Nephron progenitor cell (in vitro differentiated cells): ENCODE measurements at places on chromosomes 6 and 20.

DNA sequence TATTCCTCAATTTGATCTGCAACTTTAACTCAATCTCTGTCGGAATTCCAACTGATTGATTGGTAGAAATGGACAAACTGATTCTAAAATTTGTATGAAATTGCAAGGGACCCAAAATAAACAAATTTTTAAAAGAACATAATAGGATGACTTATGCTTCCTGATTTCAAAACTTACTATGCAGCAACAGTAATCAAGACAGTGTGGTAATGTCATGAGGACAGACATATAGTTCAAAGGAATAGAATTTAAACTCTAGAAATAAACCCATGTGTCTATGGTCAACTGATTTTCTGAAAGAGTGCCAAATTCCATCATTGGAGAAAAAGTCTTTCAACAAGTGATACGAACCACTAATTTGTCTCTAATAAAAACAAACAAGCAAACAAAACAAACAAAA lies 1320.1 kb upstream of the GJE1 start:
- DNase-seq = no peak

- DNase-seq = no peak
These were observed 1.2 kb downstream of the PTPRA start for GRCh38 chr20:2874456-2874855.

DNA sequence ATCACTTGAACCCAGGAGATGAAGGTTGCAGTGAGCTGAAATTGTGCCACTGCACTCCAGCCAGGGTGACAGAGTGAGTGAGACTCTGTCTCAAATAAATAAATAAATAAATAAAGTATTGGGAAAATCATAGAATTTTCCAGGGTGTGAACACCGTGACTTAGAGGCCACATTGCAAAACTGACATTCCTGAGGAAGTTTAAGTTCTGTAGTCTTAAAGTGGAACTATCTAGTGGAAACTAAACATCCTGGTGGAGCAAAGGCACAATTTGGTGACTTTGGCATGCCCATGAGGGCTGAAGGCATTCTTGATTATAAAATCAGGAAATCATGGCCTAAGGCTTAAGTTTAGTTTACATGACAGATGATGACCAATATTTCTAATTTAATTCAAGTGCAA lies 32.7 kb upstream of the MCM3 start:
- no peak for DNase-seq

DNA sequence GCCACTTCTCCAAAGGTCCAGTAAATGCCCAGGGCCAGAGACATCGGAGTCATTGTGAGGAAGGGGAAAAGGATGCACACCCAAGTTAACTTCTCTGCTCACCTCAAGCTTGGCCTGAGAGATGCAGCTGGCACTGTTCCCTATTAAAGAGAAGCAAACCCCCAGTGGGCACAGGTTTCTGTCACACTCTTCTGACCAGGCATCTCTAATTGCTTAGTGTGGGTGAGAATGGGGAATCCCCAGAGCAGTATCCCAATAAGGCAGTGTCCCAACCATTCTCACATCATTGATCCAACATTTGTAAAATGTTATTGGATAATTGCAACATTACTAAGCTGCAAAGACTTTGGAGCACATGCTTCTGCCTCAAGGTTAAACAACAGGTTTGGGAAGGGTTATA lies 232.3 kb downstream of the ADGRG6 start:
- DNase-seq = no peak

GRCh38 chr6:26640806-26641205 lies 18.7 kb downstream of the ZNF322 start:
- no peak for DNase-seq

GRCh38 chr6:155212106-155212505 lies 51.7 kb upstream of the CLDN20 start:
- no peak for DNase-seq

DNA sequence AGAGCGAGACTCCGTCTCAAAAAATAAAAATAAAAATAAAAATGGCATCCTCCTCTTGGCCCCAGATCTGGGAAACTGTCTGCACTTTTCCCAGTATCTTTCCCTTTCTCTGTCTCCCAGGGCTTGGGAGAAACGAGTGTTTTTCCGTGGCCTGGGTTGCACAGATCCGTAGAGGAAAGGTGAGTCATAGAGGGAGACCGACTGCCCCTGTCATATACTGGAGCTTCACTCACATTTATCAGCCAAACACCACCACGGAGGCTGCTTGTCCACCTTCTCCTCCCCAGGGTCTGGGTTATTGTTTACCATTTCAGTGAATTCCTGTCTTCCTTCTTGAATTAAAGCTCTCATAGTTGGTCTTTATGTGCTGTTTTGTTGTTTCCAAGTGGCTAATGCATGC lies 31.9 kb upstream of the EIF2S2 start:
- DNase-seq = no peak

GRCh38 chr6:31794294-31794865 lies 1.2 kb downstream of the VARS1 start:
- DNase-seq = no peak

GRCh38 chr20:17430125-17430950 lies 100.8 kb downstream of the BFSP1 start:
- DNase-seq = no peak

DNA sequence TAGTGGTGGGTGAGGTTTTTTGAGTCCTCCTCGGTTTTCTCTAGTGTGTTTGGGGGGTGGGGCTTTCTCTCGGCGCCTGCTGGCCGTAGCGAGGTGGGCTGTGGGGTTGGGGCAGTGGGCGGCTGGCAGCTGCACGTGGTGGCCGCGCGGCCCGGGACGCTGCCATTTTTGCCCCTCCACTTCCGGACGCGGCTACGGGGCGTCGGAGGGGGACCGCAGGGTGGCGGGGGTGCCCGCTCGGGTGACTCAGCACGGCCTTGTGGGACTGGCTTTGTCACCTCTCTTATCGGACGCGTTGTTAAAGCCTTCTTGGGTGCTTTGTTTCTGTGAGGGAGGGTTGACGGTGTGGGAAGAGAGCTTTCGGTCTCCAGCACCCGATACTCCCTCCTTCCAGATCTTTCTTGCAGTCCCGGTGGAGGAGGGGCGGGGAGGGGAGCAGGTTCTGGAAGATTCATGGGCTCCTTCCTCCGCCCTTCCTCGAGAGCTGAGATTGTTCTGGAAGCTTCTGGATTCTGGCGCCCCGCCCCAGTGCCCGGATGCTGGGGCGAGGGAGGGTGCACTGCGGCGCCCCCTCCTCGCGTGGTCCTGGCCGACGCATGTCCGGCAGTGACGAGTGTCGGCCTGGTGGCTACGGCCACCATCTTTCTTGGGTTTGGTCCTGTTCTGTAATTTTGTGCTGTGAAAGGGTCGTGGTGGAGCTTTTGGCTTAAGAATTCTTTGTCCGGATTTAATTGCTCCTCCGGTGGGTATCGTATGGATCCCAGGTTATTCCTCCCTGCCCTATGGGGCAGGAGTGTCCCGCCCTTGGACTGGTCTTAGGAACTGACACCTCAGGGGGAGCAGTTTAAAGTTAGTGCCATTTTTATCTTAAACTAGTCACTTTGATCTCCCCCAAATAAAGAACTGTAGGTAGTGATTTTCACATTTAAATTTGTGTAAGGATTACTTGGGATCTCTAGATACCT lies 719 bp downstream of the HSP90AB1 start:
- DNase-seq = peak; percentile 64

DNA sequence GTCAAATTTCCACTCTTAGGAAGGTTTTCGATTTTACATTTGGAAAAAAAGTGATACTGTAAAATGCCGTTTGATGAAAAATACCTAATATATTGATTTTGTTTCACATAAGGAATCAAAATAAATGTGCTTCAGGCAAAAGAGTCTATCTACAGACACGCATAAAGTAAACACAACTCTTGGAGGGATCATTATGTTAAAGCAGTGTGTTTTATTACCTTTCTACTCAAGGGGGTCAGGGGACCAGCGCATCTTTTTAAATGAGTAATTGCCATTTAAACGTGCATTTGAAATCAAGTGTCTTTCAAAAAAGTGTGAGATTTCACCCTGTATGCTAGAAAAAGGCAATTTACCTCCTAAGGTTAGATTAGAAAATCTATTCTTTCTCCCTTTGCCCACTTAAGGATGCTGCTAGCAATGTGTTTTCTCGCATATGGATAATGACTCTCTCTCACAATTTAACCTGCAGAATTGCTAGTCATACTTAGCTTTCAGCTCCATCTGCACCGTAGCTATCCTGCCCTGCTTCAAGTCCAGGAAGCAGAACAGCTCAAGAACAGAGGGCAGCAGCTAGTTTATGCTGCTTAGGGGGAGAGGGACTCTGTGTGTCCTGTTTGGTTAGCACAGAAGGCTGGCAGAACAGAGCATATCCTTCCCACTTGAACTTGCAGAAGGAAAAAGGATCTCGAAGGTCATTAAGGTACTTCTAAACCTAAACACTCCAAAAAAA lies 35.0 kb downstream of the NKAIN2 start:
- no peak for DNase-seq

DNA sequence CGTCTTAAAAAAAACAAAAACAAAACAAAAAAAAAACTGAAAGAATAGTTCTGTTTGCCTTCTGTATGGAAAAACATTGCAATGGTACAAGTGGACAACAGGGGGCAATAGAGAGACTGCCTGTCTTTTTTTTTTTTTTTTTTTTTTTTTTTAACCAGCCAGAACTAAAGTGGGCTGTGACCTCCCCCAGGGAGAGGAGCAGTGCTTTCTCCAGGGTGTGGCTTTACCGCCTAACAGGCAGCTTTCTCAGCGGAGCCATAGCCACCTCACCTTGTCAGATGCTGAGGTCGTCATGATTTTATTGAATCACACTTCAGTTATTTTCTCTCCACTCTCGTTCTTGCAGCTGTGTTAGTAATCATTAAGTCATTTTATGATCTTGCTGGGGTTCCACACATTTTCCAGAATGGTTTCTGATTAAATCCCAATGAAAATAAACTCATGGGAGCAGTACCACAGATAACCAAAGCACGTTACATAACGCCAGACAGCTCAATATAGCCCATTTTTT lies 78.4 kb downstream of the GMPR start:
- DNase-seq = peak; percentile 30

DNA sequence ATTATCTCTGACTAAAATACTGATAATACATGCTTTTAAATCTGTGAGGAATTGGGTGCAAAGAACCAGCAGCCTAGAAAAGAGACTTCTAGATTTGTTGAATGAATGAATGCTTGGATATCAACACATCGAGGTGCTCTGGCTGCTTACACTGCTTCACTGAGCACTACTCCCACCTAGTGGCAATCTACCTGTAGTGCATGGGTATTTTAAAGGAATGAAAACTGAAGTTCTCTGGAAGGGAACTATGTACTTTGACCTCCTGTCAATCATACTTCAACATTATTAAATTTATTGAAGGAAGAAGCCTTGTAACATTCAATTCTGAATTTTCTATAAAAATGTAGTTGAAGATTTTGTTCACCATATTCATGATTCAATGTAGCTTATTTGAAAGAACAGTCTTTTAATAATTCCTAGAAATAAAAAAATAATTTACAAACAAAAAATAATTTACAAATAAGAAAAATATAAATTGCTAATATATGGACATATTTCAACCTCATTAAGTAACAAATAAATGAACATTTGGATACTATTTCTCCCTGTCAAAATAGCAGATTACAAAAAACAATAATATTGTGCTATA lies 111.2 kb upstream of the MMS22L start:
- DNase-seq = peak; percentile 45

DNA sequence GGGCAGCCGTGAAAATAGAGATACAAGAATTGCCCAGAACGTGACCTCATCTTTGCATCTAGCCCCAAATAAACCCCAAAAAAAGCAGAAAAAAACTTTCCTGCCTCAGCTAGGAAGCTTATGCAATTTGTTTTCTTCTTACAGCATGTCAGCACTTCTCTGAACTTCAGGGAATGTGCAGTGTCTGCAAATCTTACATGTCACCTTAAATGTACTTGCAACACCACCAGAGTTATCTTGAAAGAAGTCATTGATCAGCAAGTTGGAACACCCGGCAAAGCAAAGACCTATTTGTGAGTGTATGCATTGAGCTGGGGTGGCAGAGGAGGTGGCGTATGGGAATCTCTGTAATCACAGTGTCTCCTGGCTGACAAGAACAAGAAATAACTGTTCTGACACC lies 123.4 kb downstream of the PKHD1 start:
- no peak for DNase-seq

GRCh38 chr6:11667876-11668275 lies 110.7 kb downstream of the ADTRP start:
- DNase-seq = no peak

DNA sequence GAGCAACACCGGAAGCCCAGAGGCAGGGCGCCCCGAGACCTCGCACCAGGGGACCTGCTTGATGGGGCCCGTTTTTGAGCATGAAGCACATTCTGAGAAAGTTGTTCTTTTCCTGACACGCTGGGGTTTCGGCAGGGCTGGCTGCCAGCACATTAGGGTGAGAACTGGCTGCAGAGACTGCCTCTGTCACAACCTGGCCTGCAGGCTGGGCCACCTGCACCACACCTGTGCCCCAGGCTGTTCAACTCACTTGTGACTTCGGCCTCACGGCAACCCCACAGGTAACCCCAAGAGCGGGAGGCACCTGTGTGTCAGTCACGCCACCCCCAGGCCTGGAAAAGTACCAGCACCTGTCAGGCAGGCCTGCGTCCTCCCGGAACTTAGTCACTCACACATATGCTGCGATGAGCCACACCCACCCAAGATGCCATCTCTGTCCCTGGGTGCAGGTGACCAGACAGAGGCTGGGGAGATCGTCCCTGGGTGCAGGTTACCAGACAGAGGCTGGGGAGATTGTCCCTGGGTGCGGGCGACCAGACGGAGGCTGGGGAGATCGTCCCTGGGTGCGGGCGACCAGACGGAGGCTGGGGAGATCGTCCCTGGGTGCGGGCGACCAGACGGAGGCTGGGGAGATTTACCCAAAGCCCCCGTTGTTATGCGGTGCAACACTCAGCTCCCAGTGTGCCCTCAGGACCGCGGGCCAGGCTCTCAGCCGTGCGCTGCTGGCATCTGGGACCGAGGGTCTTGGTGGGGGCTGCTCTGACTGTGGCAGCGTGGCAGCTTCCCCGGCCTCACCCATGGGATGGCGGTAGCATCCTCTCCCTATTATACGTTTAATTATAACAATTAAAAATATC lies 82.5 kb upstream of the BHLHE23 start:
- peak; percentile 0 for DNase-seq

- DNase-seq = no peak
These were observed 348.9 kb upstream of the KCNQ5 start for GRCh38 chr6:72272958-72273357.

DNA sequence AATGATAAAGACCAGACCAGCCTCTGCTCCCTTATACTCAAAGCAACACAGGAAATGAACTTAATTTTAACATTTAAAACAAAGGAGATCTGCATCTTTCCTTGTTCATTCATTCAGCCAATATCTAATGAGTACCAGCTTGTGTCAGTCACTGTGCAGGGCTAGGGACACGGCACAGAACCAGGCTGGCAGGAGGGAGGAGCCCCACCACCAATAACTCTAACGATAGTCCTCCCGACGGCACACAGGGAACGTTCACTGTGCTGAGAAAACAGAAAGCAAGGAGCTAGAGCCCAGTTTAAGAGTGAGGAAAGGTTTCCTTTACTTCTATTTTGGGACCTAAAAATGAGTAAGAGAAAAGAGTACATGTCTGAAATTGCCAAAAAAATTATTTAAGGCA lies 9.9 kb downstream of the ETV7 start:
- DNase-seq = no peak

GRCh38 chr6:77456531-77457248 lies 6.6 kb downstream of the HTR1B start:
- no peak for DNase-seq
